Hematopoietic multipotent progenitor cell treated with erythropoietin and hydrocortisone succinate and interleukin-3 and kit ligand, for 17 days (in vitro differentiated cells): ENCODE measurements at places on chromosomes 13 and 19.

- no peak for DNase-seq
Measured at GRCh38 chr13:24085662-24086061, 74.9 kb upstream of the SPATA13 start.

DNA sequence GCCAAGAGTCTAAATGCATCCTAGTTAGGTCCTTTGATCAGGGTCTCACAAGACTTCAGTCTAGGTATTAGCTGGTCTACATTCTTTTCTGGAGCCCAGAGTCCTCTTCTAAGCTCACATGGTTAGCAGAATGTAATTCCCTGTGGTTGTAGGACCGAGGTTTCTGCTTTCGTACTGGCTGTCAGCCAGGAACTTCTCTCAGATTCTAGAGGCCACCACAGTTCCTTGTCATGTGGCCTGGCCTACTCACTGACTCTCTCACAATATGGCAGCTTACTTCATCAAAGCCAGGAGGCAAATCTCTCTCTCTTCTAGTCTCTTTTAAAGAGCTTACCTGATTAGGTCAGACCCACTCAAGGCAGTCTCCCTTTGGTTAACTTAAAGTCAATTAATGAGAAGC is 82.9 kb downstream of the POU4F1 start:
- no peak for DNase-seq

- DNase-seq: no peak
Measured at GRCh38 chr19:16261584-16262368, 62.9 kb upstream of the KLF2 start.

DNA sequence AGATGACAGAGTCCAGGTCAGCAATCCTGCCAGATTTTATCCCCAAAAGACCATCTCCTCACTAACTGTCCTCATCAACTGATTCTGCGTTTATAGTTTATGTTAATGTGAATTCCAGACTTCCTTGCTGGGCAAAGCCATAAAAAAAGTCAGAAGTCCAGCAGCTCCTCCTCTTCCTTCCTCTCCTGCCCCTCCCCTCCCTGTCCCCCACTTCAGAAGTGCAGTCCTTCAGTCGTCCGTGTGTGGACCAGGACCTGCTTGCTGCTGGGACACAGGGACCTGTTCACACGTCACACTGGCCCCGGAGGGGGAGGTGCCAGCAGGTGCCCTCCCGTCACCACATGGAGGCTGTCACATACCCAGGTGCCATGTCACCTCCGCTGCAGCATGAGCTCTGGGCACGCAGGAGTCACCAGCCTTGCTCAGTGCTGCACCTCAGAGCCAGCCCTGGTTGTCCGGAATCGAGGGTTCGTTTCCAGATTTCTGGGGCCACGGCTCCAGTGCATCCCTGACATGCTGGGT is 4.0 kb upstream of the MCF2L start:
- no peak for DNase-seq

- DNase-seq: peak; percentile 11
Measured at GRCh38 chr13:112616586-112617362, 28.8 kb upstream of the TUBGCP3 start.

GRCh38 chr13:29740961-29741360 is 109.5 kb downstream of the UBL3 start:
- DNase-seq: no peak
